NCI-H1105 (cell line): ENCODE measurements at places on chromosomes 11 and 22.

GRCh38 chr11:94737171-94737611 lies 31.0 kb upstream of the AMOTL1 start:
- no peak for DNase-seq

GRCh38 chr22:38298312-38299005 lies 18.8 kb downstream of the CSNK1E start:
- no peak for DNase-seq

- no peak for DNase-seq
These were observed 32.3 kb downstream of the OSBPL5 start for GRCh38 chr11:3132831-3133260.

GRCh38 chr11:113278925-113279324 lies 35.5 kb upstream of the TTC12 start:
- no peak for DNase-seq

GRCh38 chr11:113242060-113242459 lies 72.3 kb upstream of the TTC12 start:
- no peak for DNase-seq

- DNase-seq, result no peak
These were observed 51.7 kb upstream of the PAK1 start for GRCh38 chr11:77525455-77526091.

- DNase-seq, result no peak
These were observed 176.1 kb downstream of the LRRC4C start for GRCh38 chr11:41283191-41283930.
